ENCODE measurements at places on chromosomes 7 and 10. TPM values are rescaled to one million over a fixed set of nuclear protein-coding genes. Genes with fewer than 3 reads are reported as not detected.

HOXA7 gene
- total RNA-seq: 1.9 TPM

PTPRN2 gene
- total RNA-seq: under 0.01 TPM

PPP1R17 gene
- total RNA-seq: not detected

SLC29A4 gene
- total RNA-seq: 0.36 TPM

Data from melanocyte of skin (primary cell).